Upper lobe of left lung (tissue), 6 donors: ENCODE measurements at places on chromosomes 3 and 15. TPM values are rescaled to one million over a fixed set of nuclear protein-coding genes. Genes with fewer than 3 reads are reported as not detected.

- DNase-seq, result no peak
Observed at GRCh38 chr3:117512975-117513374, 803.4 kb downstream of the TUSC7 start.

DNA sequence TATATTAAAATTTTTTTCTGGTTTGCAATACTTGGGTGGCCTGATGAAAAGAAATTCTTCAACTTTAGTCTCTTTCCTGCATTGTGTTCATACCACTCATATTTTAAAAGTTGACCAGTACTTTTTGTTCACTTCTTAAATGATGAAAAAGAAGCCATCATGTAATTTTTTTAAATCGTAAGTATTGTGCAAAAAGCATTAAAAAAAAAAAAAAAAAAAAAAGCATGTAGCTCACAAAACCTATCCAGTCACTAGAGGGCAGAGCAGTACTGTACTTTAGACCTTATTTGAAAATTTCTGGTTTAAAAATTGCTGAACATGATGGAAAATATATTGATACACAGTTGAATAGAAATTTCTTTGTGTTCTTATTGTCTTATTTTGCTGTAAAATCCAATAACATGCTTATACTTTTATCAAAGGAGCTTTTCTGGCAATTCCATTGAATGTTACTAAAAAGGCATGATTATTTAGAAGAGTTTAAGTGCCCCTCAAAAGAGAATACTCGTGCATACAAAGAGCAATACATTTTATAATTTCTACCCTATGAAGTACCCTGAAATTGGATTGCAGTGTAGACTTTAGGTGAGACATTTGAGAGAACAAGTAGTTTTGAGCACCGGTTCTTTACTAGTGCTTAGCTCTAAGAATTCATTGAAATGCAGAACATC lies 137.7 kb downstream of the BBX start:
- DNase-seq, result no peak

DNA sequence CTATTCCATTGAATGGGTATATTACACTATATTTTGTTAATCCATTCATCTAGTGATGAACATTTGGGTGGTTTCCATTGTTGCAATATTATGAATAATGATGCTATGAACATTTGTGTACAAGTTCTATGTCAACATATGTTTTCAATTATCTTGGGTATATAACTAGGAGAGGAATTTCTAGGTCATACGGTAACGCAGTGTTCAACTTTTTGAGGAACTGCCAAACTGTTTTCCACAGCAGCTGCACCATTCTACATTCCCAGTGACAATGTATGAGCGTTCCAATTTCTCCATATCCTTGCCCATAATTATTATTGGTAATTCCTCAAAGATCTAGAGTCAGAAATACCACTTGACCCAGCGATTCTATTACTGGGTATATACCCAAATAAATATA lies 24.1 kb upstream of the RORA start:
- no peak for DNase-seq

DNA sequence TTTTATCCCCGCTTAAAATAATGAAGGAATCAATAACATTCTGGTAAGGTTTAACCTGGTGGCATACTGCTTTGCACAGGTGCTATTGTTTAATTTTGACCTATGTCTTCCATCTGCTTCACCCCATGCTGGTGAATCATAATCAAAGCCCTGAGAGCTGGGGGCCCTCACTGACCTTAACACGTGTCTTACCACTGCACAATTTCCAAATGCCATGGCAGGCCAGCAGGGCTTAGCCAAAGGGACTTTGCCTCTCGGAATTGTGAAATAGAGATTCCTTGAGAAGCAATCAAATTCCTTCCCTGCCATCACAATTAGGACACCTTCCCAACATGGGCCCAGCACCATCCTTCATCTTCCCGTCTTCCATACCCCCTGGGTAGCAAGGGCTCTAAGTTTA lies 242.6 kb upstream of the THBS1 start:
- no peak for DNase-seq

Gene GPR160
- 34.9 TPM for total RNA-seq

GRCh38 chr15:44489464-44489863 lies 47.5 kb upstream of the EIF3J start:
- DNase-seq, result no peak

Gene CFAP161
- total RNA-seq, result 2.1 TPM
